ENCODE measurements at places on chromosomes 3 and 15.

DNA sequence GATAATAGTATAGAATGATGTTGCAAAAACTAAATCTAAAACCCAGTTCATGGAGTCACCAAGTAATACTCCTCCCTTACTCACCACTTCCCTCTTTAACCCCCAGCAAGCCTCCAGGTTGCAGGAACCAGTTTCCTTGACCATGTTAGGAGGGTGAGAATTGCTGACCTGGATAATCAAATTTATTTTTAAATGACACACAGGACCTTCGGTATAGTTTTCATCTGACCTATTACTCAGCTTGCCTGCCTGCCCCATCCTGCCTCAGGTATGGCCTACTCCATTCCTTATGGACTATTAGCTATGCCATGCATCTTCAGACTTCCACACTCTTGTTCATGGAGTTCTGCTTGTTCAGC, 883 bp downstream of the RTP4 start:
- no peak for DNase-seq

GRCh38 chr3:146035366-146035765, 125.6 kb downstream of the PLOD2 start:
- DNase-seq, result no peak

DNA sequence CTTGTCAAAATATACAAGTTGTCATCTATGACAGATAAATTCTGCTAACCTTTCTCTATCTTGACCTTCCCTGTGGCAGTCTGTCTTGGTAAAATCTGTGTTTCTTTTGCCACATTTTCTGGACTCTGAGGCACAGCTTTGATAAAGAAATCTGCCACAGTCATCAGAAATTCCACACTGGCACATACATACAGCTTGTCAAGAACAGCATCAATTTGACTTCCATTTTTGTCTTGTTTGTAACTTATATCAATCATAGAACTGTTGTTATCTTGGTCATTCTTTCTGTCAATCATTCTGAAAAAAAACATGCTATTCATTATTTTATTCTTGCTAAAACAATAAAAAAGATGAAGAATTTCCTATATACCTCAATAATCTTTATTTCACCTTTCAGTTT, 130.8 kb downstream of the VPS13C start:
- no peak for DNase-seq

GRCh38 chr3:101333883-101334282, 13.5 kb upstream of the IMPG2 start:
- no peak for DNase-seq

DNA sequence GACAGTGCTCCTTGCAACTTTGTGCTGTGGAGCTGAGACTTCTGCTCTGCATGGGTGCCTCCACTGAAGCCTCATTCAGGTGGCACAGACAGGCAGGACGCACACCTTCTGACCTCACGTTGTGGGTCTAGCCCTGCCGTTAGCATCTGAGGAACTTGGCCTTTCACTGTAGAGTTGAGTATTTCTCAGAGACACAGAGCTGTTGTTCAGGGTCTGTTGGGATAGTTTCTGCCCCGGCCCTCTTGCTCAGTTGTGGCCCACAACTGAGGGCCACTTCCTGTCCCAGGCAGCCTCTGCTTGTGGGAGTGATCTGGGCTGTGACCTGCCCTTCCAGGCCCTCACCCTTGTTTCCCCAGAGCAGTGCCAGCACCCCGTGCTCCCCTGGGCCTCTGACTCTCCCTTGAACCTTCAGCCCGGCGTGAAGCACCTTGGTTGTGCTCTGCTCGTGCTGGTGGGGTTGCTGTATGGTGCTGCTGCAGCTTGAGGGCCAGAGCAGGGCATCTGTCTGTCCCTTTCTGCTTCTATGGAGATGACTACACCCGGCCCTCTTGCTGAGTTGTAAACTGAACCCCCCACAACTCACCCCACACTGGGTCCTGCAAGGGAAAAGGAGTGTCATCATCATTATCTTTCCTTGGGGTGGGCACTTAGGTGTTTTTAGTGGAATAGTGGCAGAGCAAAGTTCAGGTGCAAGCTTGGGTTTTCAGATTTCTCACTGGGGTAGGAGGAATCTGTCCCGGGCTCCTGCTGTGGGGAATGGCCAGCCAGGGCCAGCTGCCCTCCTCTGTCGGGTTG, 11.7 kb downstream of the BAHD1 start:
- no peak for DNase-seq

DNA sequence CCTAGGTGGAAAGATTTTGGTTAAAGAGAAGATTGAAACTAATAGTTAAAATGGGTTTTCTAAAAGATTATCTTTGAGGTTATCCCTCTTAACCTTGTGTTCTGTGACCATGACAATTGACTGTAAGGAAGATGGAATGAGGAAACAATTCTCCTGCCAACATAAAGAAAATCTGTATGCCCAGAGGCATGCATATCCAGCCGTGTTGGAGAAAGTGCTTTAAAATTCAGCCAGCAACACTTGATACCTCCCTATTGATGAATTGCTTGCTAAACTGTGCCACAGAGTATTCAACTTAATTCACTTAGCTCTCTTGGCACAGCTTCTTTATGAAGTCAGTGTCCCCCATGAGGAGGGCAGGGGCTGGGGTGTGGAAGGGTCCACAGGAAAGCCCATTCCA, 203.5 kb downstream of the UBE2E2 start:
- no peak for DNase-seq

Data from naive thymus-derived CD8-positive, alpha-beta T cell (primary cell).